ENCODE measurements at places on chromosomes 13 and 19. TPM values are rescaled to one million over a fixed set of nuclear protein-coding genes. Genes with fewer than 3 reads are reported as not detected.

GRCh38 chr19:16741084-16741483 lies 21.4 kb downstream of the NWD1 start:
- no peak for DNase-seq

DNA sequence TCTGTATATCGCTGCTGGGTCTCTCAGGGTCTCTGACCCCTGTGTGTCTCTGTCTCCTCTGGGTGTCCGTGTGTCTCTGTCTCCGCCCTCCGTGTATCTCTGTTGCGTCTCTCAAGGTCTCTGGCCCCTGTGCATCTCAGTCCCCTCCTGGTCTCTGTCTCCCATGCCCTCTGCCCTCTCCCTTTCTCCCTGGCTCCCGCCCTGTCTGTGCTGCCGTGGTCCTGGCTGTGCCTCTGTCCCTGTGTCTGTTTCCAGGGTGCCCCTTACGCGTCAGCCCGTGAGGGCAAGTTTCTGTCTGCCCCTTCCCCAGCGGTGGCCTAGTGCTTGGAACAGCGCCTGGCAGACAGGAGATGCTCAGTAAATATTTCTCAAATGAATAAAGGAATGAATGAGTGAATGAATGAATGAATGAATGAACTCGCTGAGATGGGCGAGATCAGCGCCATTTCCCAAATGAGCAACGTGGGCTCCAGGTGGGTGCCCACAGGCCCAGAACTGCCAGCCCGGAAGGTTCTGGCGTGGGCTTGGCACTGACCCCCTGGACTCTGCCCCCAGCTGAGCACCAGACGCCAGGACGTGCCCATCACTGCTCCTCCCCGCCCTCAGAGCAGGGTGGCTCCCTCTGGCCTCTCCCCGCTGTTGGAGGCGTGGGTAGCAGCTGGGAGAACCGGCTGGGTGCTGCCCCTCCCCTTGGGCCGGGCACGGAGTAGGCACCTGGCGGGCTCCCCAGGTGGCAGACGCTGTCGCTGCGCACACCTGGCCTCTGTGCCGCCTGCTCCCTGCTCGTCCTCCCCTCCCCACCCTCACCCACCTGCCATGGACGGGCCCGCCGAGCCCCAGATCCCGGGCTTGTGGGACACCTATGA lies at the start of gene SULT2B1:
Gene SULT2B1, plus strand, starts transcription at position 736 of the 866 bp plus-strand sequence. Its CDS starts 81 bp downstream, at position 817.
- no peak for DNase-seq

- DNase-seq: peak; percentile 42
Observed at GRCh38 chr19:3670796-3671679, 29.2 kb downstream of the PIP5K1C start.

DNA sequence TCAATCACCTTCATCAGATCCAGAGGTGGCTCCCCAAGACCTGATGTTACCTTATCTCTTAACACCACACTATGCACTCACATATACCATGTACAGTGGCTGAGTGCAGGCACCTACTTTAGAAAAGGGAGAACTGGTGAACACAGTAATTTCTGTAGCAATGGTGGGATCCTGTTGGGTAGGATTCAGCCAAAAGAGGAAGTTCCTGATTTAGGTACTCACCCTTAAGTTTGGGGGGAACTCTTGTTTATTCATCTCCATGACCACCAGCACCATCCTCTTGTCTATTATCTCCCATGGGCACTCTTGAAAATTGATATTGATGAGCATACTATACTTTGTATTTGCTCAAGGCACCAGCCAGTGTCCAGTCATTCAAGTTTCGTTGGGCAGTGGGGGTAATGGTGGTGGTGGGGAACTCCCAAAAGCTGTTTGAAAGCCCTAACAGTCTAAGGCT lies 324.4 kb downstream of the LMO7 start:
- no peak for DNase-seq

GRCh38 chr13:30033681-30034457 lies 183.5 kb upstream of the UBL3 start:
- no peak for DNase-seq

GRCh38 chr13:73988461-73988860 lies 145.7 kb downstream of the KLF12 start:
- DNase-seq: no peak

DNA sequence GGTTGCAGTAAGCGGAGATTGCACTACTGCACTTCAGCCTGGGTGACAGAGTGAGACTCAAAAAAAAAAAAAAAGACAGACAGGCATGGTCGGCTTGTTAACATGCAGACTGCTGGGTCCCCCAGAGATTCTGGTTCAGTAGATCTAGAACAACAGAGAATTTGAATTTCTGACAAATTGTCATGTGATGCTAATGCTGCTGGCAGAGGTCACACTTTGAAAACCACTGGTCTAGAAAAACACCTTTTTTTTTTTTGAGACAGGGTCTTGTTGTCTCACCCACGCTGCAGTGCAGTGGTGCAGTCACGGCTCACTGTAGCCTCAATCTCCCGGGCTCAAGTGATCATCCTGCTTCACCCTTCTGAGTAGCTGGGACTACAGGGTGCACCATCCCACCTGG lies 7.7 kb upstream of the LRFN3 start:
- no peak for DNase-seq

The OR7A5 gene
- not detected for total RNA-seq

The ZNF787 gene
- total RNA-seq: 13.3 TPM

The SIGLEC9 gene
- total RNA-seq: 1.4 TPM

The LYPD3 gene
- total RNA-seq: 2.8 TPM

The LILRA1 gene
- total RNA-seq: 0.26 TPM
